ENCODE measurements at places on chromosomes 1 and 21.

DNA sequence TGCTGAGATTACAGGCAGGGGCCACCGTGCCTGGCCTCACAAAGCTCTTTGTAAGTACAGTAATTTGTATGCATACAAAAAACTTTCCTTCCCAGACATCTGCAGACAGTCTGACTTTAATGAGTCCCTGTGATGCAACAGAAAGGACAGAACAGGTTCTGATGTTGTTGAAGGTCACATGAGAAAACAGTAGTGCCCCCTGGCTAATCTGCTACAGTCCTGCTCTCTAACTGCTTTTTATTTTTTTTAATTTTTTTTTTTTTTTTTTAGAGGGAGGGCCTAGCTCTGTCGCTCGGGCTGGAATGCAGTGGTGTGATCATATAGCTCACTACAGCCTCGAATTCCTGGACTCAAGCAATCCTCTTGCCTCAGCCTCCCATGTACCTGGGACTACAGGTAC lies 36.7 kb downstream of the ACBD3 start:
- DNase-seq = no peak

DNA sequence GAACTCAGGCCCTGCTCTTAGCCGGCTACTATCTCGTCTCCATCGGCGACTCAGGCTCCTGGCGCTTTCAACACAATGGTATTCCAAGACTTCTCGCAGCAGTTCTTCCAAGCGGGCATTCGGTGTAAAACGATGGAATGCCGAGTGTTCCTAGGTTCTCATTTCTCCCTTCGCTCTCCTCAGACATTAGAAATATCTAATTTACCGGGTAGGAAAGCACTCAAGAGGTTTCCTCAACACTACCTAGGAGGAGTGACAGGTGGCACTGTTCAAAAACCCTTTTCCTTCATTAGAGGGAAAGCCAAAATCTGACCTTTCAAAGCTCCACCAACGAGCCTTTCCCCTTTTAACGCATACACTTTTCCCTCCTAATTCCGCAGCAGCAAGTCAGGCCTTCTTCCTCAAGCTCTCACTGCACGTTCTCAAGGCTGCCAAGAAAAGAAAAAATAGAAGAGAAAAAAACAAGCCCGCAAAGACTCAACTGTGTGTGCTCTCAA lies 601 bp downstream of the UBE2G2 start:
- DNase-seq = no peak

GRCh38 chr1:76294482-76295194 lies 220.1 kb downstream of the ST6GALNAC3 start:
- DNase-seq = no peak

DNA sequence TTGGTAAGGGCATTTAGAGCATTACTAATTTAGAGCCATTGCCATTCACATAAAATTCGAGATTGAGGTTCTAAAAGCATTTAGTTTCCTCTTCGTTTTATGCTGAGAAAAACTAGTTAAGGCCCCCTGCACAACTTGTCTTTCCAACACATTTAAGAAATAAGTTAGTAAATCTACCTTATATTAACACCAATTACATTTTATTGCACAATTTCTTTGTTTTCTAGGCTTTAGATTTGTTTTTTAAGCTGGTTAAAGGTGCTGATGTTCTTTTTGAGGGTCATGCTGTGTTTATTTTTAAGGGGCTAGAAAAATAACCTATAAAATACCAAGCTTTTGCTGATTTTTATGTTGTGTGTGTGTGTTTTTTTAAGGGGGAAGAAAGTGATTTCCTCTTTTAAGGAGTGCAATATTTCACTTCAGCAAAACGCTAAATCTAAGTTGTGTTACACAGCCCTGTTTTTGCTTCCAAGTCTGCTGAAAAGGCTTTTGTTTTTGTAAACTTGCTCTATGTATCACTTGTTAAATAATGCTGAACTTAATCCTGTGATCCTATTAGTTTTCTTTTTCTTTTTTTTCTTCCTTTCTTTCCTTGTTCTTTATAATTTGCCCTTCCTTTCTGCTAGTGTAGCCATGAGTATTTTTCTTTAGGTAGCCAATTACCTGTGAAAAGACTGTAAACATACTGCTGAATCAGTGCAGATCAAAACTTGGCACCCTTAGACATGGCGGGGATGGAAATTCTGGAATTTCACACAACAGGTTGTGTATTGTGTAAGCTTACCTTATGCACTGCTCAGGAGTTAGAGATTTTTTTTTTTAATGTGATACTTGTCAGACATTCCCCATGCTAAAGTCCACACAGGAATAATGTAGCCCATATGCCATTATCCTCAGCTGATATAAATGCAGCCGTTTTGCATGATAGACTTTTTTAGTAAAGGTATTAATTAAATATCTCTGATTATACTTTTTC lies 1.5 kb downstream of the CEPT1 start:
- DNase-seq = no peak

- DNase-seq = no peak
Observed at GRCh38 chr1:162857850-162858249, 3.1 kb downstream of the CCDC190 start.

- no peak for DNase-seq
Observed at GRCh38 chr1:246293366-246294121, 213.5 kb downstream of the SMYD3 start.

DNA sequence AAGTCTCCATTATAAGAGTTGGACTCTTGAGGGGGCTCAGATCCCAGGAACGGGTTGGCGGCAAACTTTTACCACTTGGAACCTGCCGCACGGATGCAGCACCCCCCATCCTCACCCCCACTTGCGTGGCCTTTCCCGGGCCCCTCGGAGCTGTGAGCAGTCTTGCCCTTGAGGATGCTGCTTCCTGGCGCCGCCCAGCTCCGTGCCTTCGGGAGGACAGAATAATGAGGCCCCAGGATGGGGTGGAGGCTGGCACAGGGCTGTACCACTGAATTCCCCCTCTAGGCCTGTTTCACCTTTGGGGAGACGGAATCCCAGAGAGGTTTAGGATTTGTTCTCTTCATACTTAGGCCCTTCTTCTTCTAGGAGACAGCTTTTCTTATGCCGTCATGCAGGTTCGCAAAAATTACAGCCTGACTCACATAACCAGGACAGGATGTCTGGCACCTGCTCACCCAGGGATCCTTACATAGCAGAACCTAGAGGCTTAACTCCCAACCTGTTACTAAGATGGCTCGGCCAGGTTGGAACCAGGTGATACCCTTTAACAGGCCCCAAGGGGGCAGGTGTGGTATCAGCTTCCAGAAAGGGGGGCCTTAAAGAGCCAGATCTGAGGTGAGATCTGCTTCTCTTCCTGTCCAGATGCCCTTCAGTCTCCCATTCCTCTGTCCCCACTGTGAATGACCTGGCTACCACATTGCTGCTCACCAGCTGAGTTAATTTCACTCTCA lies 1.5 kb downstream of the TRNP1 start:
- DNase-seq = no peak

DNA sequence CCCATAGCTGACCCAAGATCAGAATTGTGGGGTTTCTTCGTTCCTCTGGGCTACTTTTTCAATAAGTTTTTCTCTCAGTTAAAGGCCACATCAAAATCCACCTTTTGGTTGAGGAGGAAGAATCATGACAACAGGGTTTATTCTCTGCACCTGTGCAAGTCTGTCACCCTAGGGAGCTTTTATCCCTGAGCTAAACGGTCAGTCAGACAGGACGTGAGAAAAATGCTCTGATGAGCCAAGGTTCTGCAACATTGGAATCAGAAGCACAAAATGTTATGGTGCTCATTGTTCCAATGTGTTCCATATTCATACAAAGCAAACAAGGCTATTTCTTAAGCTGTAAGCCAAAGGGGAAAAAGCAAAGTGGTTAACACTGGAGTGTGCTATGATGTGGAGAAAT lies 7.4 kb upstream of the ERICH3 start:
- DNase-seq = no peak

- DNase-seq = no peak
Observed at GRCh38 chr1:58908561-58909560, 125.0 kb upstream of the JUN start.

GRCh38 chr1:186454981-186455380 lies 5.9 kb downstream of the PDC start:
- DNase-seq = no peak

DNA sequence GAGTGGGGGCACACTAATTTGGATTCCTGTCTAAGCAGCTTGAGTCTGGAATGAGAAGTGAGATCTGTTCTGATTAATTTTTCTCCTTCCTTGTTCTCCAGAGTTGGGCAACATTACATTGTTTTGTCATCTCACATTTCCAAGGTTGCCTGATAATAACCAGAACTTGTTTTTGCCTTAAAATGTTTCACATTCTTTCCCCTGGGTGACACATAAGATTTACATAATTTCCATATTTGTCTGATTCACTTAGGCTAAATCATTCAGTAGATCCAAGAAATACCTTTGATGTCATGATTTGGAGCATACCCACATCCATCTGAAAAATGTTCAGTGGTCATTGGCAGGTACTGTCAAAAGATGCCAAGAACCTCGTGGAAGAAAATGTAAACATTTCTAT lies 60.3 kb downstream of the XCL2 start:
- DNase-seq = no peak
